ENCODE measurements at places on chromosomes 4 and X.

GRCh38 chrX:31038575-31039326 lies 33.1 kb downstream of the FTHL17 start:
- DNase-seq: no peak

- no peak for DNase-seq
These were observed 589 bp upstream of the KIT start for GRCh38 chr4:54657185-54657550.

- DNase-seq: no peak
These were observed 71.7 kb downstream of the ANXA10 start for GRCh38 chr4:168164045-168164444.

- no peak for DNase-seq
These were observed 92.7 kb downstream of the WFS1 start for GRCh38 chr4:6362243-6362885.

- no peak for DNase-seq
These were observed 280.8 kb downstream of the ANKRD50 start for GRCh38 chr4:124431653-124432192.

GRCh38 chrX:152892499-152892898 lies 5.4 kb upstream of the ZNF185 start:
- no peak for DNase-seq

DNA sequence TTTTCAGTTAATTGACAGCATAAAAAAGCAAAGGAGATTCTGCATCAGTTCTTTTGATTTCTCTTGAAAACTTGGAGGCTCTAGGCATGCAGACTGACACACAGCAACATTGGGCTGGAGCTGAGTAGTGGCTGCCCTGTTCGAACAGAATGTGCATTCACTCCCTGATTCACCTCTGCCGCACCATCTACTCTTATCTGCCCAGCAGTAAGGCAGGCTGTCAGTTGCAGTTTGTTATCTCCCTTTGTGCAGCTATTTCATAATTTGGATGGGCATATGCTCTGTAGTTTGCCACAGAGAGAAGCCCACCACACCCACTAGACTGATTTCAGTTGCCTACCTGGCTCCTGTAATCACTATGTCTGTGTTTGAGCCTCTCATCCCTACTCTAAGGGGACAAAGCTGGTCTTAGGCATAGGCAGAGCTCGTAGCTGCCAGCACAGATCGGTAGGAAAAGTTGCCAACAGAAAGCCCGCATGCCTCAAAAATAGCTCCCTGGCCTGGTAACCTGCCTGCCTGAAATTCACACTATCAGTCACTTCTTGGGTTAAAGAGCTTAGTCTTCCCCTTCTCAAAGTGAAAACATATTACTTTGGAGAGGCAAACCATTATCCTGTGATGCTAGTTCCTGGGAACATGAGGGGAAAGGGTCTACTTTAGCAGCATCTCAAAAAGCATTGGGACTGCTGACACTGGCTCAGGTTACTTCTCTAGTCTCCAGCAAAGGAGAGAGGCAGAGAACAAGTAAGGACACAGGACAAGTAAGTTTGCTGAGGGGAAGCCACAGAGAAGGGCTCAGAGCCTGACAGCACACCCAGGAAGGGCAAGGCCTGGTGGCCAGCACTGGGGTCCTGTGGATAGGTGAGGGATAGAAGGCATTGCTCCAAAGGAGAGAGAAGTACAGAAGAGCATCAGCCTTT lies 75.9 kb upstream of the TMEM164 start:
- no peak for DNase-seq

GRCh38 chr4:148059617-148060180 lies 327.8 kb downstream of the ARHGAP10 start:
- DNase-seq: no peak

DNA sequence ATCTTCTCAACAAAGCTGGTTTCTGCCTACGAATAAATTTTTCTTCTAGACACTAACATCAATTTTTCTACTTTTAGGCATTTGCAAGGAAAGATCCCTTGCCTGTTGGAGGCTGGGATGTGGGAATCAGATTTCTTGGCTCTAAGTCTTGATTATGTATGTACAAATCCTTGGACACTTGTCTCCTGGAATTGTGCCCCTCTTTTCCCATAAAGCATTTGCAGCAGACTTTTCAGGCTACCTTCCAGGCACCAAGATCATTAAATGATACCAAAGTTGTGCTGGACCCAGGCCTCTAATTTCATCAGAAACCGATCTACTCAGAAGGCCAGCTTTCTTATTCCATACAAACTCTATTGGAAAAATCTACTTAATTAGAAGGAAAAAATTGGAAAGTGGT lies 339.5 kb upstream of the DIPK2B start:
- no peak for DNase-seq

DNA sequence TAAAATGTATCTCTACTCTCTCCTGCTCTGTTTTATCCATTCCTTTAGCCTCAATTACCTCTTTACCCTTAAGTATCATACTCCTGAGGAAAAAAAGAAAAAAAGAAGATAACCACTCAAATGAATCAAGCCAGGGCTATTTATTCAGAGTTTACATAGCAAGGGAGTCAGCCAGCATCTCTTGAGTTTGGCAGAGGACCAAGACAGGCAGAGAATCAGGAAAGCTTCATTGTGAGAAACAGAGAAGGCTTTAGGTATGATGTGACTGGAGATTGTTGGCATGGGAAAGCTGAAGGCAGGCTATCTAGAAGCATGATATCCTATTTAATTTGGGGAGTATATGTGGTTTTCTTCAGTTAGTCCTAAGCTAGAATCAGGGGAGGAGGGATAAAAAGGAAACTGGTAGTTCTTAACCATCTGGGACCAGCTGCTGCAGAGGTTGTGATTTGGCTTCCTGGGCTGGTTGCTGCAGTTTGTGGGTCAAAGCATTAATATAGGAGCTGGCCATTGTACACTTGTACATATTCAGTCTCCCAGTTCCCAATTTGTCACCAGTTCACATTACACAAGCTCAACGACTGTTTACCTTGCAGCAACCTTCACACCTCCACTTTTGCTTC lies 11.2 kb downstream of the APELA start:
- no peak for DNase-seq
